Cardiac muscle cell (in vitro differentiated cells and primary cell): ENCODE measurements at places on chromosomes 1 and 21.

DNA sequence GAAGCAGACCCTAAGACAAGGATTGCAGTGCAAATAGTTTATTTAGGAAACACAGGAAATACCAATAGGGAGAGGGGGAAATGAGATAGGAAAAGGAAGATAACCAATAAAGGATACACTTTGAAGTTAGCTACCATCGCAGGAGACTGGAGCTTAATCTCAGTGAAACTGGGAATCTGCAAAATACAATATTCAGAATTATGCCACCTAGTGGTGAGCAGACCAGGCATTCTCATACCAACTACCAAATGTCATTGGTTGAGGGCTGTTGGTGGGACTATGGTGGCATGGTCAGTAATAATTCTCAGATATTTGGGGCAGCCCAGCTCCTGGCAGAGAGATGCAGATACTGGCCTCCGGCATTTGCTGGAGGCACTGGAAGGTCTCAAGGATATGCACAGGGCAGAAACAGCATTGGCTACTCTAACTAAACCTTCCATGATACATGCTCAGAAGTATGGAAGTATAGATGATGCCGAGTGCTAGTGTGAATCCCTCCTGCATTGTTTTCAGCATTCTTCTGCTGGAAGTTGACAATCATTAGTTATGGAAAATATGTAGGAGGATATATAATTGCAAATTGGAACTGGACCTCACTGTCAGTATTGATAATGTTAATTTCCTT lies 11.8 kb upstream of the ZFP69B start:
- DNase-seq: peak; percentile 55
- H3K4me3 ChIP-seq: no peak overlapping the region
- H3K27me3 ChIP-seq: no peaks in the 10 kb centered on the region
- H3K36me3 ChIP-seq: no peaks in the 10 kb centered on the region

- H3K27me3 ChIP-seq: no peaks in the 10 kb centered on the region
- H3K4me1 ChIP-seq: peaks cover 3% of the 10 kb centered on the region
- H3K4me3 ChIP-seq: no peak overlapping the region
- H3K36me3 ChIP-seq: no peaks in the 10 kb centered on the region
- no peak overlapping the region for H3K27ac ChIP-seq
These were observed 41.8 kb downstream of the TRPM2 start for GRCh38 chr21:44395260-44395659.

GRCh38 chr1:208421486-208421885 lies 177.3 kb upstream of the PLXNA2 start:
- H3K27ac ChIP-seq: peak overlapping the region; percentile 1
- peak; percentile 64 for DNase-seq
- H3K4me1 ChIP-seq: peaks cover 19% of the 10 kb centered on the region
- no peaks in the 10 kb centered on the region for H3K27me3 ChIP-seq

DNA sequence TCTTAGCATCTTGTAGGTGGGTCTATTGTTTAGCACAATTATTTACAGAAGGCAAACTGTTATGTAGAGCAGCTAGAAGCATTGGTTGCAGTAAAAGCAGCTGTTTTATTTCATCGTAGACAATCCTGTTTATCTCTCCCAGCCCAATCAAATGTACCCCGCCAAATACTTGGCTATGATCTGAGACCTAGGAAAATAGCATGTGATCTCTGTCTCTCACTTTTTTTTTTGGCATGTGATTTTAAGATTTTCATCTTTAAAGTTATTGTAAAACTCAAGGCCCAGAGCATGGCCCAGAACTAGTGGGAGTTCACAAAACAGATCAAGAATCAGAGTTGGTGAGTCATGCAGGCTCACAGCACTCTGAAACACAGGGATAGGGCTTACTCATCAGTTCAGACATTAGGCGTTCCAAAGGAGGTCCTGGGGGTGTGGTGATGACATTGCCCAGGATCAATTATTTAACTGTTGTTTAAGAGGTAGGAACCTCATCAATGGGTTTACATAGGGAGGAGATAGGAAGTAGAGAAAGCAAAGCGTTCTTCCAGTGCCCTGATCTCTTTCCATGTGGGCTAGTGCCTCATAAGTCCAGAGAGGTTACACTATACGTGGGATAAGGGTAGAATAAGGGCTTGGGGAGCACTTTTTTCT lies 40.2 kb downstream of the TBX19 start:
- no peaks in the 10 kb centered on the region for H3K27me3 ChIP-seq
- peak; percentile 92 for DNase-seq
- H3K4me3 ChIP-seq: no peak overlapping the region
- no peak overlapping the region for H3K27ac ChIP-seq
- H3K4me1 ChIP-seq: no peaks in the 10 kb centered on the region
- H3K36me3 ChIP-seq: no peaks in the 10 kb centered on the region

- DNase-seq: no peak
- no peak overlapping the region for H3K4me3 ChIP-seq
- no peaks in the 10 kb centered on the region for H3K4me1 ChIP-seq
- H3K36me3 ChIP-seq: no peaks in the 10 kb centered on the region
These were observed 197.5 kb downstream of the ATG4C start for GRCh38 chr1:62981434-62981833.

DNA sequence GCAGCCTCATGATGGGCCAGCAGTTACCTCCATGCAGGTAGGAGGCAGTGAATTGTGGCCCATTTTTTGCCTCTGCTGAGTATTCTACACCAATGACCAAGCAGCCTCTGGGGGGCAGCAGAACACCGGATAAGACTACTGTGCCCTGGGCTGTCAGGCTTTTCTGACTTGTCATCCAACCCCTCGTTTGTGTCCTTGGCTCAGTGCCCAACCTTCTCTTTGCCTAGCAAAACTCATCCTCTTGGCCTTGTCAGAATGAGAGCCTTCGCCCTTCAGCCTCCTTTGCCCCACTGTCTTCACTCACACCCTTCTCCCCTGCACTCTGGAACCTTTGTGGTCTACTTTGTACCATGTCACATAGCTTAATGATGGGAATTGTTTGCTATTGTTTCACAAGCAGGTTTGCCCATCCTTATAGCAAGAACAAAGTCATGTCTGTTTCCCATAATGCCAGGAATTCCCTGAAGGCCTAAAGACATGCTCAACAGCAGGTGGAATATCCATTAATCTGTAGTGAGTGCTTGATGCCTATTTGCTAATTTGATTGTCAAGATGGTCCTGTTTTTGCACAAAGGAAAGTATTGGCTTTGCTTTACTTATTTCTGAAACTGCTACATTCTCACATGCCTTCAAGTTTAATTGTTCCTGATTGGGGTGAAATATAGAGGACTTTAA lies 255.9 kb downstream of the HHAT start:
- no peaks in the 10 kb centered on the region for H3K27me3 ChIP-seq
- no peaks in the 10 kb centered on the region for H3K36me3 ChIP-seq
- H3K27ac ChIP-seq: no peak overlapping the region
- no peak overlapping the region for H3K4me3 ChIP-seq
- H3K4me1 ChIP-seq: peaks cover 16% of the 10 kb centered on the region

- DNase-seq: no peak
- no peaks in the 10 kb centered on the region for H3K27me3 ChIP-seq
- peak overlapping the region; percentile 90 for H3K27ac ChIP-seq
- H3K36me3 ChIP-seq: no peaks in the 10 kb centered on the region
- H3K4me3 ChIP-seq: no peak overlapping the region
- H3K4me1 ChIP-seq: peaks cover 30% of the 10 kb centered on the region
These were observed 62.0 kb upstream of the MACF1 start for GRCh38 chr1:39142401-39143060.

DNA sequence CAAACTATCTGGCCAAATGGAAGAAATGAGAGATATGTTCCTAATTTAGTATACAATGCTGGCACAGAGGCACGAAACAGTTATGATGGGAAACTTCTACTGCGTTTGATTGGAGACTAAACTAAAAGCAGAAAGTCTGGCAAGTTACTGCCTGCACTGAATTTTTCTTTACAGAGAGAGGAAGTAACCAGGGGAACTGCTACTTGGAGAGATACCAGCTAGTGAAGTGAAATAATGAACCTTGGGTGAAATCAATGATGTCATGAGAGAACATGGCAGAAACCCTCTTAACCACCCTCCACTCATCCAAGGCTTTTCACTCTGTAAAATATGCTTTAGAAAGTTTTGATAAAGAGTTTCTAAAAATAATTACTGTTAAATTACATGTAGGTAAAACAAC lies 29.3 kb downstream of the NIBAN1 start:
- no peak for DNase-seq
- no peaks in the 10 kb centered on the region for H3K36me3 ChIP-seq
- H3K4me3 ChIP-seq: no peak overlapping the region
- no peak overlapping the region for H3K27ac ChIP-seq
- no peaks in the 10 kb centered on the region for H3K27me3 ChIP-seq
- H3K4me1 ChIP-seq: no peaks in the 10 kb centered on the region

DNA sequence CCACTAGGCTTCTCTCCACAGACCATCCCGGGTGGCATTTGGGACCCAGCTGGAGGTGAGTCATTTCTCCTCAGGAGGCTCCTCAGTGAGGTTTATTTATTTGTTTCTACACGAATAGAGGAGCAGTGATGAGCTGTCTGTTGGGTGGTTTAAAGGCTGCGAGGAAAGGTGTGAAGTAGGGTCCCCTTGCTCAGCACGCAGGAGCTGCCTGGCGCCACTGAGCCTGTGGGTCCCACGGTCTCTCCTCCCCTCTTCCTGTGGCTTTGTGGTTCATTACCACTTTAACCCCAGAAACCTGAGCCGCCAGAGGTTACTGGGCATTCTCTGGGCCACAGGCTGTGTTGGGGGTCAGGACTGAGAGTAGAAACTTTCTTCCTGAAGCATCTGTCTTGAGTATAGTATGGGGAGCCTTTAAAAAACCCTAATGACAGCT lies 39.9 kb downstream of the IL6R start:
- H3K4me3 ChIP-seq: no peak overlapping the region

DNA sequence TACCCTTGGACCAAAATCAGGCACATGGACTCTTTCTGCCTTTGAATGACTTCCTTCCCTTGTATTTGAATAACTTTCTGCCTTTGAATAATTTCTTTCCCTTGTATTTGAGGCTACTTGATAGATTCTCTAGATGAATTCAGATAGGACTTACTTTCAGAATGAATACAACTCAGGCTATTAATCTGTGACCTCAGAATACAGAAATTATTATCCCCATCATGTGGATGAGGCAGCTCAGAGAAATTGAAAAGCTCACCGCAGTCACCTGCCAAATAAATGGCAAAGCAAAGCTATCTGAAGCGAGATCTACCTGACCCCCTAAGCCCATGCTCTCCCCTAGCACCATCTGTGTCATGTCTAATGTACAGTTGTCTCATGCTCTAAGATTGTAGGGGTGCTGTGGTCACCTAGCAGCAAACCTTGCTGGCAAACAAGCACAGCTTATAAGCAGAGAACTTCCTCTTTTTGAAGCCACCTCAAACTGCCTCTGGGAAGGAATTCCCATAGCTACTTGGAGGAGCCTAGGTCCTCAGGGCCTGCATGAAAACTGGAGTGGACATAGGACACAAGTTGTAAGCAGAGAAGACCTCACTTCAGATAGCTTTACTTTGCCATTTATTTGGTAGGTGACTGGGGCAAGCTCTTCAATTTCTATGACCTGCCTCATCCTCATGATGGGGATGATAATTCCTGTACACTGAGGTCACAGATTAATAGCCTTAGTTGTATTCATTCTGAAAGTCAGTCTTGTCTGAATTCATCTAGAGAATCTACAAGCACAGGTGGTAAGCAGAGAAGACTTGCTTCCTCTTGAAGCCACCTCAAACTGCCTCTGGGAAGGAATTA lies 66.1 kb downstream of the FASLG start:
- H3K36me3 ChIP-seq: no peaks in the 10 kb centered on the region
- H3K27me3 ChIP-seq: no peaks in the 10 kb centered on the region
- H3K27ac ChIP-seq: no peak overlapping the region

GRCh38 chr21:45560106-45561021 lies 18.1 kb upstream of the SLC19A1 start:
- H3K27me3 ChIP-seq: no peaks in the 10 kb centered on the region
- H3K27ac ChIP-seq: no peak overlapping the region
- no peak for DNase-seq
- no peaks in the 10 kb centered on the region for H3K36me3 ChIP-seq
- H3K4me3 ChIP-seq: no peak overlapping the region

DNA sequence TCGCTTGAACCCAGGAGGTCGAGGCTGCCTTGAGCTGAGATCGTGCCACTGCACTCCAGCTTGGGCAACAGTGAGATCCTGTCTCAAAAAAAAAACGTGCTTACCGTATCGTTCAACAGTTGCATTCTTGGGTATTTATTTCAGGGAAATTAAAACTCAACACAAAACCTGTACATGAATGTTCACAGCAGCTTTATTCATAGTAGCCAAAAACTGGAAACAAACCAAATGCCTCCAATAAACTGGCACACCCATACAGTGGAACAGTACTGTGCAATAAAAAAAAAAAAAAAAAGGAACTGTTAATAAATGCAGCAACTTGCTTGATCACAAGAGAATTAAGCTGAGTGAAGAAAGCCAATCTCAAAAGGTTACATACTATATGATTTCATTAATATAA lies 6.7 kb downstream of the KHDRBS1 start:
- peaks cover 16% of the 10 kb centered on the region for H3K4me1 ChIP-seq
- H3K4me3 ChIP-seq: no peak overlapping the region
- H3K27me3 ChIP-seq: no peaks in the 10 kb centered on the region
- DNase-seq: no peak

DNA sequence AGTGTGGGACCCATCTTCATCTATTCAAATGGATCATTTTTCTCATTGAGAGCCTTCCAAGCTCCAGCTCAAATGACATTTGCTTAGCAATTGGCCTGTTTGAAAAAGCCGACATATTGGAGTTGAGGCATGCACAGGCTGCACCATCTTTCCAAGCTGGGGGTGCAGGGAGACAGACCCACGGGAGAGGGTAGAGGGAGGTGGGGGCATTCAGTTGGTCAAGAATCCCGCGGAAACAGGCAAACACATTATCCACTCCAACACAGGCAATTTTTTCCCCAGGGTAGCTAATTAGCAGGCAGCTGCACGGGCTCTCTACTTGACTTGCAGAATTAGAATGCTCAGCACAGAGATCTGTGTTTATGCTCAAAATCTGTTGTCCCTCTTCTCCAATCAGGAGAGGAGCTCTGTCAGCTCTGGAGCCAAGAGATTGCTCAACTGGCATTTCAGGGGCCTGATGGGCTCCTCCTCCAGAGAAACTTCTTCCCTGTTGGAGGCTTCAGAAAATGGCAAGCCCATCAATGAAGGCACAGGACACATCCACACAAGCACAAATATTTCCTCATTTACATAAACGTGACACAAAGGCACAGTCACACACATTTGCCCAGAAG lies 267.8 kb downstream of the FOXD2 start:
- H3K27me3 ChIP-seq: peaks cover 57% of the 10 kb centered on the region

GRCh38 chr1:226722240-226722900 lies 16.7 kb downstream of the ITPKB start:
- no peak for DNase-seq
- H3K27ac ChIP-seq: no peak overlapping the region
- no peaks in the 10 kb centered on the region for H3K27me3 ChIP-seq
- peaks cover 16% of the 10 kb centered on the region for H3K4me1 ChIP-seq
- H3K4me3 ChIP-seq: no peak overlapping the region
